Stimulated activated naive CD4-positive, alpha-beta T cell treated with Interleukin-2 at 50 U/mL for 16 hours (primary cell): ENCODE measurements at places on chromosomes 13 and 19.

GRCh38 chr13:76439546-76439945 is 446.7 kb downstream of the KCTD12 start:
- DNase-seq, result no peak

GRCh38 chr13:87147076-87147475 is 524.1 kb upstream of the SLITRK5 start:
- no peak for DNase-seq

DNA sequence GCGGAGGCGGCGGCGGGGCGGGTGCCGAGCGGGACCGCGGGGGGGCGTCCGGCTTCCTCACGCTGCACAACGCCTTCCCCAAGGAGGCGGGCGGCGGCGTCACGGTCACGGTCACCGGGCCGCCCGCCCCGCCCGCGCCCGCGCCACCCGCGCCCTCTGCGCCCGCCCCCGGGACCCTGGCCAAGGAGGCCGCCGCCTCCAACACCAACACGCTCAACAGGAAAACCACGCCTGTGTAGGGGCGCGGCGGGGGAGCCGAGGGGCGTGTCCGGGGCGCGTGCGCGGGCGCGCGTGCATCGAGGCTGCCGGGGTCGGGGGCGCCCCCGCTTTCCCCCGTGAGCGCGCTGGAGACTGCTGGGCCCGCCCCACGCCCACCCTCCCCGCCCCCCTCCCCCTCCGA is 8.8 kb upstream of the CACNG6 start:
- DNase-seq, result no peak

DNA sequence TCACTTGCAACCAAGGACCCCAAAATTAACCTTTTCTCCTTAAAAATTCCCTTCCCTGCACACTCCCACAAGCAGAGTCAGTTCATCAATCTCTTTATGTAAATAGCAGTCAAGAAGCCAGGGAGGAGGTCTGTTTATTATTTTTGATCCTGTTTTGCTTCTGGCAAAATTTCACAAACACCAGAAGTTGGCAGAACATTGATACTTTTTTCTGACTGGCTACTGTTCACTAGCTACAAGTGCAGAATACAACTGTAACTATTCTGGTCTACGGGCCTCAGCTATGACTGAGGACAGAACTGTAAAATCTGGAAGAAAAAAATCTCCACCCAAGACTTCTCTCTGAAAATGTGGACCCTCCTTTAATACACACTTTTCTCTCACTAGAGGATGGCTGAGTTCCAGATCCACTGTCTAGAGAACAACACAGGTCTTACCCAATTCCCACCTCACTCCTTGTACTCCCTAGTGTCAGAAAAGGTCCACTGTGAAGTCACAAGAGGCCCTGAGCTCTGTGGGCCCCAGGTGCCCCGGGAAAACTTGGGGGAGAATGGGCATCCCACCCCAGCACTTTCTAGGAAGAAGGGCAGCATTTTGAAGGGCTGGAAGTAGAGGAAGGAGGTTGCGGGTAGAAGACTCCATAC is 14.5 kb downstream of the STARD13 start:
- no peak for DNase-seq

- DNase-seq, result no peak
Measured at GRCh38 chr13:30983431-30983830, 51.0 kb downstream of the TEX26 start.

- no peak for DNase-seq
Measured at GRCh38 chr19:29631450-29631849, 25.4 kb downstream of the POP4 start.

DNA sequence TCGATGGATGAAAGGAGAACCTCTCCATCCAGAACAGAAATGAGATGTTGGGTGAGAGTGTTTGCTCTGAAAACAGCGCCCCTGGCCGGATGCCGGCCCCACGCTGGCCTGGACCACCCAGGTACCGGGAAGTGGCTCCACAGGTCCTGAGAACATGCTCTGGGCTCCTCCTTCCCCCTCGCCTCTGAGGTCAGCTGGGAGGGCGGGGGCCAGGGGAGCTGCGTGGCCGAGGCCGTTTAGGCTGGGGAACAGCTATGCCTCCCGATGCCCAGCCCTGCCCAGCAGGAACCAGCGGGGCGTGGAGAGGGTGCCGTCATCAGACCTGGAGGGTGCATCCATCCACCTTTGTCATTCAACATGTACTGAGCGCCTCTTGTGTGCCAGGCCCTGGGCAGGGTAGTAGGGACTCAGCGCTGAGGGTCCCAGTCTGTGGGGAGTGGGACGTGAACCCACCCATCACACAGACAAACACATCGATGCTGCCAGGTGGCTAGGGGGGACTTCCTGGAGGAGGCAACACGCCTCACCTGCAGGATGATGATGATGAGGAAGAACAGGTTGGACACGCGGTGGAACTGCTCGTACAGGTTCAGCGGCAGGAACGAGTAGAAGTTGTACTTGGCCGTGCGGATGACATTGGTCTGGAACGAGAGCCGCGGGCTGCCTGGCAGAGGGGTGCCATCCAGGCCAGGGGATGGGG is 4.2 kb downstream of the ATP8B3 start:
- DNase-seq, result no peak

GRCh38 chr13:72527333-72527732 is 200.1 kb downstream of the MZT1 start:
- no peak for DNase-seq
